ENCODE measurements at places on chromosomes 2 and 18. TPM values are rescaled to one million over a fixed set of nuclear protein-coding genes. Genes with fewer than 3 reads are reported as not detected.

Gene DYNAP
- total RNA-seq = not detected

GRCh38 chr2:128727914-128728313 lies 409.2 kb upstream of the HS6ST1 start:
- H3K27me3 ChIP-seq = peaks cover 16% of the 10 kb centered on the region
- no peak for DNase-seq
- no peak overlapping the region for H3K4me3 ChIP-seq
- peaks cover 26% of the 10 kb centered on the region for H3K4me1 ChIP-seq

DNA sequence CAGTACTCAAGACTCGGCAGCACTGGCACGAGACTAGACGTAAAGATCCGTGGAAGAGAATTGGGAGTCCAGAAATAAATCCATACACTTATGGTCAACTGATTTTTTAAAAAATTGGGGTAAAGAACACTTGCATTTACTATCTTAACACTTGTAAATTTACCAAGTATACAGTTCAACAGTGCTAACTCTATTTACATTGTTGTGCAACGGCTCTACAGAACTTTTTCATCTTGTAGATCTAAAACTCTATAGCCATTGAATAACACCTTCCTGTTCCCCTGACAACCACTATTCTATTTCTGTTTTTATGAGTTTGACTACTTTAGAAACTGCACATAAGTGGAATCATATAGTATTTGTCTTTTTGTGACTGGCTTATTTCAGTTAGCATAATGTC lies 129.4 kb upstream of the SP3 start:
- H3K27ac ChIP-seq = no peak overlapping the region
- DNase-seq = no peak
- H3K4me3 ChIP-seq = no peak overlapping the region
- no peaks in the 10 kb centered on the region for H3K4me1 ChIP-seq
- peaks cover 10% of the 10 kb centered on the region for H3K36me3 ChIP-seq
- no peaks in the 10 kb centered on the region for H3K27me3 ChIP-seq

DNA sequence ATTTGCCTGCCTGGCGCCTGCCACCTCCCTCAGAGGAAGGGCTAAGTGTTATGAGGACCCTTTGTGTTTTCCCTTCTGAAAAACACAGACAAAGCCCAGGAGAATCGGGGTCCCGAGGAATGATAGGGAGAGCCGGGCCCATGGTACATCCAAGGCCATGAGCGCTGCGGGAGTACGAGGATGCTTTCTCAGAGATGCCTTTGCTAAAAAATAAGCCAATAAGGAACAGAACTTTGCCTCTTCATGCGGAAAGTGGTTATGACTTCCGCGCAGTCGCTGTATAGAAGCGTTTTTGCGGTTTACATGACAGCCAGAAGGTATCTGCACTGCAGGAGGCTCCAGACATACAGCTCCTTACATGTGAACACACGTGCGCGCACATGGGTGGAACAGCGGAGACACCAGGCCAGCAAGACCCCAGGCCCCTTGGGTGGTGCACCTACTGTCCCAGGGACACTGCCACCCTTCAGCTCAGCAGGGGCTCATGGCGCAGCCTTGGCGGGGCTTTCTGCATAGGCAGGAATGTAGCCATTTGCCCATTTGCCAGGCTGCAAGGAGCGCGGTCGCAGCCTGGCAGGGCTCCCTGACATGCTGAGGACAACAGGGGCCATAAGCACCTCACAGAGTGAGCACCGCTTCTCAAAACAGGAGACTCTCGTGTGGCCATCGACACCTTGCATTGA lies 252.4 kb upstream of the SALL3 start:
- no peak for DNase-seq
- no peak overlapping the region for H3K27ac ChIP-seq

DNA sequence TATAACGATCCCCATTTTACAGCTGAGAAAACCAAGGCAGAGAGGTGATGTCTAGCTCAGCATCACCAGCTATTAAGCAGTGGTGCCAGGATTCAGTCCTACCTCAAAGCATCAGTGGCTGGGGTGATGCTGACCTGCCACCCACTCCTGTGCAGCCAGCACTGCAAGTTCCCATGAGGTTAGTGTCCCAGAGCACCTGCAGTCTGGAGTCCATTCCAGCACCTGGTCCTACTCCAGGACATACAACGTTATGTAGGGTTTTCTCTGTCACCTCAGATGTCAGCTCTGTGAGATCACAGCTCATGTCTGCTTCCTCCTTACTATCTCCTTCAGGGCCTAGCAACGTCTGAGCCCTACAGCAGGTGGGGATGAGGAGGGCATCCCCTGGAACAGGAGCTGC lies 328.0 kb upstream of the HS6ST1 start:
- H3K4me3 ChIP-seq = no peak overlapping the region
- H3K36me3 ChIP-seq = no peaks in the 10 kb centered on the region
- peaks cover 34% of the 10 kb centered on the region for H3K27me3 ChIP-seq
- no peak overlapping the region for H3K27ac ChIP-seq
- DNase-seq = no peak
- H3K4me1 ChIP-seq = no peaks in the 10 kb centered on the region

Gene AGAP1
- 2.0 TPM for total RNA-seq

GRCh38 chr18:65260030-65260429 lies 490.8 kb upstream of the CDH7 start:
- no peak for DNase-seq
- H3K27ac ChIP-seq = no peak overlapping the region
- H3K27me3 ChIP-seq = no peaks in the 10 kb centered on the region
- H3K4me1 ChIP-seq = no peaks in the 10 kb centered on the region
- no peak overlapping the region for H3K4me3 ChIP-seq

Gene RPL31
- total RNA-seq = 1,048 TPM

Gene PROM2
- total RNA-seq = 0.37 TPM

DNA sequence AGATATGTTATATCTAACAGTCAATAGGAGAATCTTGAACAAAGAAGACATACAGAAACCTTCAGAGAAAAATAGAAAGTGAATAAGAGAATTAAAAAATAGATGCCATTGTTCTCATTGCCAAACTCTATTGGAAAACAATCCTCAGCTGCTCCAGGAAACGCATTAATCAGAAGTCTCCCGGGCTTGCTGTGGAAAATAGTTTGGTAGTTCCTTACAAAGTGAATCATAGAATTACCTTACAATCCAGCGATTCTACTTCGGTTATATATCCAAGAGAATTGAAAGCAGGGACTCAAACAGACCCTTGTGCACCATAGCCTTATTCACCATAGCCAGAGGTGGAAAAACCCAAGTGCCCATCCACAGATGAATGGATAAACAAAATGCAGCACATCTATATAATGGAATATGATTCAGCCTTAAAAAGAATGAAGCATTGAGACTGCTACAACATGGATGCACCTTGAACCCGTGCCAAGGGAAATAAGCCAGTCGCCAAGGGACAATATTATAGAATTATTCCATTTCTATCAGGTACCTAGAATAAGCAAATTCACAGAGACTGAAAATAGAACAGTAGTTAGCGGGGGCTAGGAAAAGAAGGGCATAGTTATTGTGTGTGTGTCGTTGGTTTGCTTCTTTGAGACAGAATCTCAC lies 21.9 kb upstream of the CHRNA1 start:
- peaks cover 21% of the 10 kb centered on the region for H3K4me1 ChIP-seq
- no peak for DNase-seq
- no peaks in the 10 kb centered on the region for H3K36me3 ChIP-seq
- no peak overlapping the region for H3K4me3 ChIP-seq
- H3K27ac ChIP-seq = no peak overlapping the region
- H3K27me3 ChIP-seq = peaks cover 1% of the 10 kb centered on the region

Gene SLC4A5
- 0.71 TPM for total RNA-seq

Gene RPE
- total RNA-seq = 56.8 TPM

DNA sequence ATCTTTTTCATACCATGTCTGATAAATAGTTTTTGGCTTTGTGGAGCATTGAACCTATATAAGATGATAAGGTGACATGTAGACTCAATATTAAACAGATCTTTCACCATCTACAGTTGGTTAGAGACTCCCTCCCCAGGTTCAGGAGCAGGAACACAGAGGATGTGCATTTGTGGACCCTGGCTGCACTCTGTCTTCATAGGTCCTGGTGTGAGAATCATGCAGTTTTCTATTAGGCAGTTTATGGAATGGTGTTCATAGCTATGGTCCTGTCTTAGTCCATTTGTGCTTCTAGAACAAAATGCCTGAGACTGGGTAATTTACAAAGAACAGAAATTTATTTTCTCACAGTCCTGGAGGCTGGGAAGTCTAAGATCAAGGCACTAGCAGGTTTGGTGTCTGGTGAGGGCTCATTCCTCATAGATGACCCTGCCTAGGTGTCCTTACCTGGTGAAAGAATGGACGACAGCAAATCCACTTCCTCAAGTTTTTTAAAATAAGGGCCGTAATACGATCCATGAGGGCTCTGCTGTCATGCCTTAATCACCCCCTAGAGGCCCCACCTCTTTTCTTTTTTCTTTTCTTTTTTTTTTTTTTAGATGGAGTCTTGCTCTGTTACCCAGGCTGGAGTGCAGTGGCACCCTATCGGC lies 35.3 kb upstream of the FAM98A start:
- DNase-seq = no peak
- H3K27ac ChIP-seq = no peak overlapping the region
- peaks cover 4% of the 10 kb centered on the region for H3K27me3 ChIP-seq
- H3K36me3 ChIP-seq = no peaks in the 10 kb centered on the region
- no peak overlapping the region for H3K4me3 ChIP-seq

Gene NEU2
- not detected for total RNA-seq

Gene IL18RAP
- total RNA-seq = 37.1 TPM

Gene NAT8
- not detected for total RNA-seq

Gene SCTR
- total RNA-seq = not detected

Gene CACNB4
- 0.83 TPM for total RNA-seq

GRCh38 chr2:71700041-71700657 lies 246.8 kb downstream of the DYSF start:
- no peak overlapping the region for H3K27ac ChIP-seq
- H3K27me3 ChIP-seq = peaks cover 2% of the 10 kb centered on the region
- H3K4me1 ChIP-seq = no peaks in the 10 kb centered on the region
- no peak overlapping the region for H3K4me3 ChIP-seq
- DNase-seq = no peak

- H3K4me1 ChIP-seq = no peaks in the 10 kb centered on the region
- H3K36me3 ChIP-seq = no peaks in the 10 kb centered on the region
- H3K27me3 ChIP-seq = no peaks in the 10 kb centered on the region
- H3K4me3 ChIP-seq = no peak overlapping the region
- DNase-seq = no peak
These were observed 138.1 kb downstream of the BARD1 start for GRCh38 chr2:214671319-214671885.

DNA sequence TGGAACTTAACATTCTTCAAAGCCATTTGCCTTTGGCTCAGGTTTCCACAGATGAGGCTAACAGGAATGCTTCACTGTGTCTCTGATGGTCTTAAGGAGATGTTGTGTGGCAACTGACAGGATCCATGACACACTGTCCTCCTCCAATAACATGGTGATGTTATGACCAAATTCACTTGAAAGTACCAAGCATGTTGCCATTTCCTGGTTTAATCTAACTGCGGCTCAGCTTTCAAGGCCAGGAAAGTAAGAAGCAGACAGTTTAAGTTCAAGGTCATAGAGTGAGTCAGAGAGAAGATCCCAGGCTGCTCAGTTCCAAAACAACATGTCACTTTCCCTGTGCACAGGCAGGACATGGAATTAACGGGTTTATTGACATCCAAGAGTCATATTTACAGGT lies 513.6 kb downstream of the STK39 start:
- no peak overlapping the region for H3K27ac ChIP-seq

GRCh38 chr2:210475706-210476105 lies 853 bp downstream of the LANCL1 start:
- H3K27ac ChIP-seq = peak overlapping the region; percentile 34
- H3K4me1 ChIP-seq = peaks cover 46% of the 10 kb centered on the region
- no peaks in the 10 kb centered on the region for H3K27me3 ChIP-seq
- DNase-seq = no peak
- peaks cover 15% of the 10 kb centered on the region for H3K36me3 ChIP-seq

Gene LIPG
- 0.88 TPM for total RNA-seq

Gene ZNF804A
- total RNA-seq = 0.05 TPM

DNA sequence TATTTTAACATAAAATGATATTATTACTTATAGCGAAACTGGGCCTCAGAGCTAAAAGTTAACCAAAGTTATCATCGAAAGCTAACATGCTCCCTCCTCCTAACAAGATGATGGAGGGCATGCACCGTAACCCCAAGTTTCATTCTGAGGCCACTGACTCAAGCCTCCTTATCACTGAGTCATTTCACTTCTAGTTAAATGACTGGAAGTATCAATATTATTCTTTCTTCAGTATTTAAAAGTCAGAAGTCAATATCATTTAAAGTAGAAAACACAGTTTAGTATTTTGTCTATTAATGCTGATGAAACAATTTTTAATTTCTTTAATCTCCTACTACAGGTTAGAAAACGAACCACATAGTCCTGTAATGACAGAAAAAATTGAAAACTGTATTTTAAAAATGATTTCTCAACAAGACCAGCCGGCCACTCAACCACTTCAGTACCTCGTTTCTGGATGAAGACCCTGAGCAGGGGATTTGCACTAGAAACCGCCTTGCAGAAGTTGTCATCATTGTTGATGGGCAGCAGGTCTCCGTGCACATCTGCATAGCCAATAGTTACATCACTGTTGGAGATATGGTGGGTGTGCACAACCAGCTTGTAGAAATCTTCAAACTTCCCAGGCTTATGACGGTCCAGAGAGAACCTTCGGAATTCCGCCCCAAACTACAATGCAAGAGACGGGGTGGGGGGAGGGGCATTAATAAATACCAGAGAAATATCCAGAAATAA lies 44.9 kb downstream of the PARD6G start:
- H3K36me3 ChIP-seq = no peaks in the 10 kb centered on the region
- no peak overlapping the region for H3K4me3 ChIP-seq
- no peak overlapping the region for H3K27ac ChIP-seq
- no peak for DNase-seq
- peaks cover 20% of the 10 kb centered on the region for H3K27me3 ChIP-seq
- H3K4me1 ChIP-seq = peaks cover 8% of the 10 kb centered on the region

DNA sequence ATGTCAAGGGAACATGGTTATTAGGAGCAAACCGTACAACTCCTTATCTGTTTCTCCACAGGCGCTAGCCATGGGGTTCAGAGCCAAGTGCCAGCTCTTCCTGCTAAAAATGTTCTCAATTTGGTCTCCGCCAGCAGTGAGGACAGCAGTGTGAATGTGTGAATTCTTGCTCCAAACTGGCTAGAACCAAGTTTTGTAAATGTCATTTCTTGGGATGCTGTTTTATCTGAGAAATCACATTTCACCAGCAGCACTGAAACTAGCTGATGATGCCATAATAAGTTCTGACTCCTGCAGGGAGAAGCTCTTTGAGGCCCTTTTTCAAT lies 140.6 kb upstream of the LGALSL start:
- no peak overlapping the region for H3K27ac ChIP-seq
- no peak for DNase-seq
- peaks cover 16% of the 10 kb centered on the region for H3K27me3 ChIP-seq
- peaks cover 9% of the 10 kb centered on the region for H3K4me1 ChIP-seq

Gene IL36RN
- total RNA-seq = not detected
